Activated effector memory CD4-positive, alpha-beta T cell treated with Interleukin-2 at 50 U/mL for 16 hours (primary cell): ENCODE measurements at places on chromosomes 5 and 9.

- DNase-seq = no peak
Observed at GRCh38 chr5:93454896-93455295, 126.1 kb downstream of the NR2F1-AS1 start.

- no peak for DNase-seq
Observed at GRCh38 chr5:155886311-155887031, 440.5 kb upstream of the SGCD start.

DNA sequence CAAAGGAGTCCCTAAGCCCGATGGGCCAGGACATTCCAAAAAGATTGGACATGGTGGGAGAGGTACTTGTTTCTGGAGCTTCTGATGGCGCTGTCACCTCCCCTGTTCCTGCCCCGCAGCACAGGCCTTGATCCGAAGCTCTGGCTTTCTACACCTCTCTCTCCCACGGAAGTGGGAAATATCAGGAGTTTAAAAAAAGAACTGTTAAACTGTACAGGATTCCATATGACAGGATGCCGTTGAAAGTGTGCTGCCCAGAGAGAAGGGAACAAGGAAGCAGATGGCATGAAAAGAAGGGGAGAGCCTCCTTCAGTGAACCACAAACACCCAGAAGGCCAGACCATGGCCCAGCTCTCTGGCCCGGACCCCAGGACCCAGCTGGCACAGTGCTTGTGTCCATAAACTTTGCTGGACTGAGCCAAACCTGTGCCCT, 26.8 kb upstream of the SLC2A8 start:
- no peak for DNase-seq

GRCh38 chr9:112894041-112894440, 3.4 kb upstream of the SLC46A2 start:
- no peak for DNase-seq

GRCh38 chr5:178212241-178213002, 8.1 kb downstream of the HNRNPAB start:
- no peak for DNase-seq

DNA sequence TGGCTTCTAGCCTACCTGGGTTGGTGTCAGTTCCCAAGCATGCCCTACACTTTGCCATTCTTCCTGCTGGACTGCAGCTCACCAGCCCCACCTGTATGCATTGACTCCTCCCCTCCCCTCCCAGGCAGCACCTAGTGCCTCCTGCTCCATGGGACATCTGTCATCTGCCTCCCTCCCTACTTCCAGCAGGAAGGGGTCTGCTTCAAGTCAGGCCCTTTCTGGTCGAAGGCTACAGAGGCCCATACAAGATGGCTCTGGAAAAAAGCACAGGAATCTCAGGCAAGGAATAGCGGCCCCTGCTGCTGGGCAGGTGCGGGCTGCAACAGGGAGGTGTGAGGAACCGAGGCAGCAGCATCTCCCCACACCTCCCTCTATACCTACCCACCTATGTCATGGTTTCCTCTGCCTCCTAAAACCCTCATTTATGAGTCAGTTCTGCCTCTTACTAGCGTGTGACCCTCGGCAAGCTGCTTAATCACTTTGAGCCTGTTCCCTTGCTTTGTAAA, 19.7 kb downstream of the WWC1 start:
- no peak for DNase-seq

GRCh38 chr5:141747152-141748141, 65.4 kb upstream of the ARAP3 start:
- no peak for DNase-seq

DNA sequence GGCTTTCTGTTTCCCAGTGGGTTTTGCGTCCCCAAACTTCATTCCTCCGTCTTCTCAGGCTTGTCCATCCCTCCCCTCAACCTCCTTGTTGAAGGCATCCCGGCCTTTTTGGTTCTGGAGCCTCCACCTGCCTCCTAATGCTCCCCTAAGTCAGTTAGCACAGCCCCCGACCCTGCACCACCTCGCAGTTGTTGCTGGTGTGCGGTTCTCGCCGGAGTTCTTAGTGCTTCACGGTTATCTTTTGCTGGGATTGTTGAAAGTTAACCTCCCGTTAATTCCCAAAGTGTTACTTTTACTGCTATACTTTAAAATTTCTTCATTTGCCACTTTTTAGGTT, 447 bp downstream of the UBLCP1 start:
- DNase-seq = no peak

DNA sequence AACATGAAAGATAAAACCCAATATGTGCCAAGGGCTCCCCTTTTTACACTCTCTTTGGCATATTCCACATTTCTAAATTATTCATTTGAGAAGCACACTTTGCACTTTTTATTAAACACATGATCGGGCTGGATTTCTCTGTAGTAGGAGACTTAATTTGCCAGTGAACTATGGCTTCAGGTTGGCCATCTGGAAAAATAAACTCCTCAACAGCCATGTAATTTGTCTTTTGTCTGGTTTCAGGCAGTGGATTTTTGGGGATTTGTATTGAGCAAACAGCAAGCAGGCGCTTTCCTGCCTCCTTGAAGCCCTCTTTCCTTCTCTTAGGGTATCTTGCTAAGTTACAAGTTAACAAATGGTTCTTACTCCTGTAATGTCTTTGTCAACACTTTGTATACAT, 73.0 kb upstream of the DMRTA1 start:
- DNase-seq = no peak

- peak; percentile 28 for DNase-seq
Observed at GRCh38 chr5:32173267-32174010, 680 bp downstream of the GOLPH3 start.

DNA sequence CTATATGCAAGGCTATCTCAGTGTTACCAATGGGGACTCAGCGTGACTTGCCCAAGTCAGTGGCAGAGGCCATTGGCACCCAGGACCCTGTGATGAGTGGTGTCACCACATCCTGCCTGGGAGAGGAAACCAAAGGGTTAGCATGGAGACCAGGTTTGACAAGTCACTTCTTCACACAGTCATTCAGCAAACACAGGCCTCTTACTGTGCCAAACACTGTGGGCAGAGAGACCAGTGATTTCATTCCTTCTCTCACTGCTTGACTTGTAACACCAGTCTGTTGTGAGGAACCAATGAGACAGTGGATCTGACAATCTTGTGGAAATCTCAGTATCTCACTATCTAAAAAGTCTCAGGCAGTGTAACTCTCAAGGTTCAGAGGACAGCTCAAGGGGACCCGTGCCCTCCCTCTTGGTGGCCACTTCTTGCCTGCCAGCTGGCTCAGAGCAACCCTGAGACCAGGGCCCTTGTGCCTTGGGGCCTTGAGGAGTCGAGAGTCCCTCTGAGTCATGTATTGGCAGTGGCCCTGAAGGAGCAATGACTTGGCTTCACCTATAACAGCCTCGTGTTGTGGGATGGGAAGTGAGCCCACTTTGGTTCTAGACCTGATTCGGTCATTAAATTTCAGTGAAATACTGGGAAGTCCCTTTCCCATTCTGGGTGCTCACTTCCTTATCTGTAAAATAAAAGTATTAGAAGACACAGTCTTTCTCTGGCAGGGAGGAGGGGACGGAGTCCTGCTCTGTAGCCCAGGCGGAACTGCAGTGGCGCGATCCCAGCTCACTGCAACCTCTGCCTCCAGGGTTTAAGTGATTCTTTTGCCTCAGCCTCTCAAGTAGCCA, 1.6 kb downstream of the FABP6 start:
- DNase-seq = no peak

- DNase-seq = no peak
Observed at GRCh38 chr9:106697750-106698502, 165.0 kb upstream of the ZNF462 start.

DNA sequence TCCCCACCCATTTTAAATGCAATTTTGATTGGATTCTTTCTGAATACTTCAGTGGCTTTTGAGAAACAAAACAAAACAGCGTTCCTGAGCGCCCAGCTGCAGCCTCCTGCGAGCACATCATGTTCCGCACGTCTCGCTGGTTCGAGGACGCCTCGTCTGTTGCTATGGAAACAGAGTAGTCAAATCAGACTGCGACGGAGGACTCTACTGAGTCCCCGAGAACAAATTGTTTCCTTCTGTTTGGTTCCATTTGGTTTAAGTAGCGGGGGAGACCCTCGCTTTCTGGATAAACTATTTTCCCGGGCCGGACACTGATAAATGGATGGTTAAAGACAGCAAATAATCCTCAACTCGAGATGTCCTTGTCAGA, 69.0 kb downstream of the SLC28A3 start:
- no peak for DNase-seq

- DNase-seq = no peak
Observed at GRCh38 chr9:112366591-112366990, 13.3 kb upstream of the HSDL2 start.
